Tibial nerve (tissue), 4 donors: ENCODE measurements at places on chromosomes 4 and X. TPM values are rescaled to one million over a fixed set of nuclear protein-coding genes. Genes with fewer than 3 reads are reported as not detected.

The MAGEA8 gene
- total RNA-seq, result not detected

The LONRF3 gene
- 12.2 TPM for total RNA-seq

The SUPT20HL1 gene
- not detected for total RNA-seq

The TCEANC gene
- total RNA-seq, result 5.9 TPM

The IL21 gene
- not detected for total RNA-seq

The GPRASP3 gene
- total RNA-seq, result 7.0 TPM

The CXCL1 gene
- total RNA-seq, result 0.84 TPM

The SSX4 gene
- total RNA-seq, result not detected

The TCEAL6 gene
- not detected for total RNA-seq

The OTUD6A gene
- not detected for total RNA-seq

The RENBP gene
- 28.8 TPM for total RNA-seq

The DCAF8L2 gene
- not detected for total RNA-seq

DNA sequence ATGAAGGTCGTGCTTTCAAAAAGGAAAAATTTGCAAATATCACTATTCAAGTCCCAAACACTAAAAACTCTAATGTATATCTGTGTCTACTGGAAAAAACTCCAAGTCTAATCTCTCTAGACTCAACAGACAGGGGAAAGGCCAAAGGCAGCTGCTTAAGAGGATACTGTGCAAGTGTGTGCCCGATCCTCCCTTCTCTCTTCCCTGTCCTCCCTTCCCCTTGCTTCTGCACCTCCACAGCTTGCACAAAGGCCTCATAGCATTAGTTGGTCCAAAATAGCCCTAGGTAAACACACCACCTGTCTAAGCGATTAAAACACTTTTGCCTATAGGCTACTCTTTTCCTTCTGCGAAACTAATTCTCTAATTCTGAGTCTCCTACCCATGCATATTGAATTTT is 10.6 kb downstream of the C4orf54 start:
- no peak overlapping the region for H3K4me3 ChIP-seq
- H3K27ac ChIP-seq, result no peak overlapping the region
- no peaks in the 10 kb centered on the region for H3K36me3 ChIP-seq
- no peaks in the 10 kb centered on the region for H3K4me1 ChIP-seq
- no peak for DNase-seq

GRCh38 chr4:148097801-148098200 is 344.4 kb downstream of the NR3C2 start:
- no peak for DNase-seq
- H3K27me3 ChIP-seq, result no peaks in the 10 kb centered on the region
- H3K4me1 ChIP-seq, result no peaks in the 10 kb centered on the region

- H3K4me1 ChIP-seq, result no peaks in the 10 kb centered on the region
- no peaks in the 10 kb centered on the region for H3K27me3 ChIP-seq
- H3K27ac ChIP-seq, result no peak overlapping the region
- no peak overlapping the region for H3K4me3 ChIP-seq
Observed at GRCh38 chr4:73743281-73743680, 2.9 kb downstream of the CXCL8 start.

GRCh38 chr4:924107-925096 is 7.7 kb downstream of the GAK start:
- peaks cover 17% of the 10 kb centered on the region for H3K4me1 ChIP-seq
- H3K4me3 ChIP-seq, result no peak overlapping the region
- peaks cover 12% of the 10 kb centered on the region for H3K36me3 ChIP-seq
- H3K27ac ChIP-seq, result no peak overlapping the region
- H3K27me3 ChIP-seq, result no peaks in the 10 kb centered on the region

GRCh38 chr4:1300466-1301455 is 11.1 kb downstream of the MAEA start:
- H3K27ac ChIP-seq, result no peak overlapping the region
- H3K4me1 ChIP-seq, result no peaks in the 10 kb centered on the region
- H3K36me3 ChIP-seq, result peaks cover 54% of the 10 kb centered on the region
- H3K27me3 ChIP-seq, result no peaks in the 10 kb centered on the region
- no peak overlapping the region for H3K4me3 ChIP-seq

DNA sequence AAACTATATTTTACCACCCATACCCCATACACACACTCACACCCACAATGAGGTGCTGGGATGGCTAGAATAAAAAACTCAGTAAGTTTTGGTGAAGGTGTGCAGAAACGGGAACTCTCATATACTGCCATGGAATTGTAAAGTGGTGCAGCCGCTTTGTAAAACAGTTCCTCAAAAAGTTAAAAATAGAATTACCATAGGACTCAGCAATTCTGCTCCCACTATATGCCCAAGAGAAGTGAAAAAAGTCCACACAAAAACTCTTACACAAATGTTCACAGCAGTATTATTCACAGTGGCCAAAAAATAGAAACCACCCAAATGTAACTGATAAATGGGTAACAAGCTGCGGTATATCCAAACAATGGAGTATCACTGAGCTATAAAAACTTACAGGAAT is 6.5 kb downstream of the CENPU start:
- H3K4me1 ChIP-seq, result no peaks in the 10 kb centered on the region
- H3K27me3 ChIP-seq, result no peaks in the 10 kb centered on the region
- no peaks in the 10 kb centered on the region for H3K36me3 ChIP-seq
- H3K4me3 ChIP-seq, result no peak overlapping the region
- no peak for DNase-seq

GRCh38 chr4:140102421-140102820 is 51.6 kb downstream of the MAML3 start:
- no peaks in the 10 kb centered on the region for H3K27me3 ChIP-seq
- no peak overlapping the region for H3K4me3 ChIP-seq
- H3K4me1 ChIP-seq, result peaks cover 34% of the 10 kb centered on the region
- H3K36me3 ChIP-seq, result no peaks in the 10 kb centered on the region
- no peak overlapping the region for H3K27ac ChIP-seq
- no peak for DNase-seq

- H3K4me3 ChIP-seq, result no peak overlapping the region
- no peaks in the 10 kb centered on the region for H3K36me3 ChIP-seq
- no peak for DNase-seq
- H3K27me3 ChIP-seq, result no peaks in the 10 kb centered on the region
- H3K27ac ChIP-seq, result no peak overlapping the region
Observed at GRCh38 chr4:101236097-101236496, 111.2 kb downstream of the PPP3CA start.

DNA sequence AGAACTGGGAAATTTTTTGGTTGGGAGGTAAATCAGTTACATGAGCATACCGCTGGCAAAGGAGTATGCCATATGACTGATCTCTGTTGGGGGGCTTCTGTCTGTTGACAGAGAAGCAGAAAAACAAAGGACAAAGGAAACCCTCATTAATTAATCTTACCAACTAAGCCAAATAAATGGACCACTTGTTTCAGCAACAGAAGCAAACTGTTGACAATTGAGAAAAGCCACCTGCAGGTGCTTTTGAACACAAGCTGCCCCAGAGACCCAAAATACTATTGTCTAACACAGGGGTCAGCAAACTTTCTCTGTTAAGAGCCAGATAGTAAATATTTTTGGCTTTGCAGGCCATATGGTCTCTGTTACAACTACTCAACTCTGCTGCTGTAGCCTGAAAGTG is 7.0 kb upstream of the FRYL start:
- H3K4me1 ChIP-seq, result no peaks in the 10 kb centered on the region
- no peaks in the 10 kb centered on the region for H3K36me3 ChIP-seq
- H3K27me3 ChIP-seq, result no peaks in the 10 kb centered on the region
- DNase-seq, result no peak
- H3K4me3 ChIP-seq, result no peak overlapping the region
- H3K27ac ChIP-seq, result no peak overlapping the region

DNA sequence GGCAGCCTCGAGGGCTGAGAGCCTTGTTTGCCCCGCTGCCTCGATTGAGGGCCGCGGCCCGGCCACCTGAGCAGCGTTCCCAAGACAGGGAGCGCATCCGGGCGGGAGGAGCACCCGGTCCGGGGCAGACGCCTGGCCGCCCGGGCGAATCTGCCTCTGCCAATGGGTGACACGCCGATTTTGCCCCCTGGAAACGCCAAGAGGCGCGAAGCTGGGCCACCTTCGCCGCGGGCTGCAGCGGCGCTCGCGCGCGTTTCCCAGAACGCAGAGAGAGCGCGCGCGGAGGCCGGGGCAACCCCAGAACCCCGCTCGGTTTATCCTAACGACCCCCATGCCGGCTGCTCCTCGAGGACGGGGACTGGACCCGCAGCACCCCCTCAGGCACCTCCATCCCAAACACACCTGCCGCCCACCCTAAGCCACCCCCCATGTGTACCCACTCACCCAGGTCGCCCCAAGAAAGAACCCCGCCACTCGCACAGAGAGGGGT is 575 bp downstream of the MAP7D2 start:
- H3K27ac ChIP-seq, result no peak overlapping the region
- H3K4me1 ChIP-seq, result peaks cover 12% of the 10 kb centered on the region
- no peak for DNase-seq
- no peaks in the 10 kb centered on the region for H3K27me3 ChIP-seq
- H3K36me3 ChIP-seq, result no peaks in the 10 kb centered on the region

GRCh38 chrX:17527135-17527701 is 152.2 kb downstream of the NHS start:
- no peak overlapping the region for H3K4me3 ChIP-seq
- H3K4me1 ChIP-seq, result no peaks in the 10 kb centered on the region
- H3K27ac ChIP-seq, result peak overlapping the region; percentile 17
- peak; percentile 13 for DNase-seq
- no peaks in the 10 kb centered on the region for H3K27me3 ChIP-seq

DNA sequence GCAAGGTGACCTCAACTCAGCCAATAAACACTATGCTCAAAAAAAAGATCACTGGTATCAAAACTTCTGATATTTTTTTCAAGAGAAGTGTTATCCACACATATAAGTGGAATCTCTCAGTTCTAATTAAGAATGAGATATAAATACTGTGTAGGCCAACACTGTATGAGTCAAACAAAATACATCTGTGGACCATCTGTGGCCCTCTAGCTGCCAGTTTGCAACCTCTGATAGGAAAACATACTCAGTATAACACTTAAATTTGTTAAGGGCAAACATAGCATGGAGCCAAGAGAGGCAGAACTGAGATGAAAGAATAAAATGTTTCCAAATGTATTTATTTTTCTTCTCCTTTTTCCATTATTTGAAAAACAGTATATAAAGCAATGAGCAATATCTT is 377.3 kb downstream of the ARAP2 start:
- no peaks in the 10 kb centered on the region for H3K4me1 ChIP-seq
- H3K27ac ChIP-seq, result no peak overlapping the region
- no peaks in the 10 kb centered on the region for H3K27me3 ChIP-seq
- no peak overlapping the region for H3K4me3 ChIP-seq
- no peaks in the 10 kb centered on the region for H3K36me3 ChIP-seq
- no peak for DNase-seq

DNA sequence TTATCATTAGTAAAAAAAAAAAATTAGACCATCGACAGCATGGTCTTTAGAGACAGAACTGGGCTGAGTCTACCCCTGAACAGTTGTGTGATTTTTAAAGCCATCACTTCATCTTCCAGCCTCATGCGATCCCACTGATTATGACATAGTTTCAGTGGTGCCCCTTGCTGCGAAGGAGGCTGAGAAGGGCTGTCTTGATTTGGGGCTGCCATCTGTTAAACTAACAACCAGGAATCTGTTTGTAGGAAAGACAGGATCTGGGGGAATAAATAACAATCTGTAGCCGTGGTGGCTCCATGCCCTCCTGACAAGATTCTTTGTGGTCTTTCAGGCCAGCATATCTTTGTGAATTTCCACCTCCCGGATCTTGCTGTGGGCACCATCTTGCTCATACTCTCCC is 17.1 kb downstream of the SLC34A2 start:
- H3K27me3 ChIP-seq, result no peaks in the 10 kb centered on the region
- no peaks in the 10 kb centered on the region for H3K4me1 ChIP-seq
- DNase-seq, result no peak
- H3K4me3 ChIP-seq, result no peak overlapping the region
- H3K36me3 ChIP-seq, result no peaks in the 10 kb centered on the region

- H3K27me3 ChIP-seq, result no peaks in the 10 kb centered on the region
- H3K27ac ChIP-seq, result no peak overlapping the region
- no peak overlapping the region for H3K4me3 ChIP-seq
Observed at GRCh38 chr4:74567981-74568380, 123.0 kb downstream of the AREG start.

DNA sequence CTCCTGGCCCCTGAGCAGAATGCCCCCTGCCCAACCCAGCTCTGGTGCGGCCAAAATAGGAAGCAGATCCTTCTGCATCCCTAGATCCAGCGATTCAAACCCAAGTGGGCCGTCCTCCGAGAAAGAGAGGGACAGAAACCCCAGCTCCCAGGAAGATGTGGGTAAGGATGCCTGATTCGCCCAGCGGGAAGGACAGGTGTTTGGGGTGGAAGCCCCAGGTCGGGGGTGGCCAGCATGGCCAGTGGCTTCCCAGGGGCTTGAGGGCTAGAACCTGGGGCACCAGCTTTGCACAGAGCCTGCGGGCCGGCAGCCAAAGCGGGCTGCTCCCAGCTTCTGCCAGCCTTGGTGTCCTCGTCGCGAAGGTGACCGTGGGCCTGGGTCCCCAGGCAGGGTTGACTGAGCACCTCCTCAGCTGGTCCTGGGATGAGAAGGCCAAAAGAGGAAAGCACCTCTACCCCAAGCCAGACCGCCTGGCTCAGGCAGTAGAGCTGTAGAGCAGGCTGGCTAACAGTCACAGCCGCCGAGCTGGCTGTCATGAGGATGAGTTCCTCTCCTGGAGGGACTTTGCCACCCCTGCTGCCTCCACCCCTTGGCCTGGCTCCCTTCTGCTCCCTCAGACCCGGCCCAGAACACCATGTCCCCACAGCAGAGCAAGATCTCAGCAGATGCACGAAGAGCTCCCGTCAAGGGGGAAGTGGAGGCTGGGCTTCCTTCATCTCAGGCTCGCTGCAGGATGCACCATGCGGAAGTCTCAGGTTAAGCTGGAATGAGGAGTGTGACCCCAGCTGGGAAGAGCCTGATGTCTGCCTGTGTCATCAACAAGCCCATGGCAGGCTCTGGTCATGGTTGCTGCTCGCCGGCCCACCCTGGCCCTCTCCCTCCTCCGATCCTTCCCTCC is 59.9 kb downstream of the CPZ start:
- no peak overlapping the region for H3K4me3 ChIP-seq
- no peaks in the 10 kb centered on the region for H3K27me3 ChIP-seq
- no peaks in the 10 kb centered on the region for H3K36me3 ChIP-seq
- DNase-seq, result no peak
- no peak overlapping the region for H3K27ac ChIP-seq
- H3K4me1 ChIP-seq, result no peaks in the 10 kb centered on the region

DNA sequence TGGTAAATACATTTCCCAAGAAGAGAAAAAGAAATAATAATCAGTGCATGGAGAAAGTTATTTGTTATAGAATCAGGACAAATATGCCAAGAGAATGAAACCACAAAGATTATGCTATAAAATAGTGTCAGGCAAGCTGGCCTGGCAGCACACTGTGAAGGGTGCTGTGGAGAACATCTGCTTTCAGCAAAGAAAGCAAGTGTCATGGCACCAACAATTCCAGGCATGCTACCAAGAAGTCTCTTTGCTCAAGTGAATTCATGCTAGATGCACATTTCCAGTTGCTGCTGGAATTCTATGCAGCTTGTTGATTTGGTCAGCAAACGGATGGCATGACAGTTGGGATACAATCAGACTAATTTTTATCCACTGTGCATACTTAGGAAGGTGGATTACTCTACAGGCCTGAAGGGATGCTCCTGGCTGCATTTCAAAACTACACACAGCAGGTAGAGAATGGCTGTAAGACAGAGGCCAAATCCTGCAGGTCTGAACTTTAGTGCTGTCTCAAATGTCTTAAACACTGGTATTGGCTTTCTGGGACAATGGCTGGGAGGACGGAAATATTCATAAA is 154.6 kb upstream of the FAT1 start:
- H3K4me1 ChIP-seq, result no peaks in the 10 kb centered on the region
- H3K27me3 ChIP-seq, result no peaks in the 10 kb centered on the region
- no peak for DNase-seq
- H3K27ac ChIP-seq, result no peak overlapping the region
- H3K36me3 ChIP-seq, result no peaks in the 10 kb centered on the region
- no peak overlapping the region for H3K4me3 ChIP-seq
